ENCODE measurements at places on chromosomes 7 and 10.

- DNase-seq = no peak
Observed at GRCh38 chr10:101570428-101571270, 17.4 kb downstream of the POLL start.

DNA sequence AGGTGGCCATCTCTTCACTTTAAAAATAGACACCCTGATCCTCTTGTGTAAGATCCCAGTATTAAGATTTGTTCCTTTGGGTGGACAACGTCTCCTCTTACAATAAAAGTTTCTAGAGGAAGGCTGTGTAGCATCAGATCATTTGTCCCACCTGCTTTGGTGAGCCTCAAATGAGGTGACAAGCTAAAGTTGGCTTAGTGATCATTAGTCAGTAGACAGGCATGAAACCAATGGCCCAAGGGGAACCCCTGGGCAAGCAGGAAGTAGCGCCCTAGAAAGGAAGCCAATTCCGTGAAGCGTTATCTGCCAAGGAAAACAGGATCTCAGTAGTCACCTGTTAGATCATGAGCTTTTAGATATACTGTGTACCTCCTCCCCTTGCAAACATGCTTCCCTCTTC is 66.8 kb downstream of the PCGF5 start:
- no peak for DNase-seq

- no peak for DNase-seq
Observed at GRCh38 chr7:71326595-71326994, 194.7 kb downstream of the GALNT17 start.

DNA sequence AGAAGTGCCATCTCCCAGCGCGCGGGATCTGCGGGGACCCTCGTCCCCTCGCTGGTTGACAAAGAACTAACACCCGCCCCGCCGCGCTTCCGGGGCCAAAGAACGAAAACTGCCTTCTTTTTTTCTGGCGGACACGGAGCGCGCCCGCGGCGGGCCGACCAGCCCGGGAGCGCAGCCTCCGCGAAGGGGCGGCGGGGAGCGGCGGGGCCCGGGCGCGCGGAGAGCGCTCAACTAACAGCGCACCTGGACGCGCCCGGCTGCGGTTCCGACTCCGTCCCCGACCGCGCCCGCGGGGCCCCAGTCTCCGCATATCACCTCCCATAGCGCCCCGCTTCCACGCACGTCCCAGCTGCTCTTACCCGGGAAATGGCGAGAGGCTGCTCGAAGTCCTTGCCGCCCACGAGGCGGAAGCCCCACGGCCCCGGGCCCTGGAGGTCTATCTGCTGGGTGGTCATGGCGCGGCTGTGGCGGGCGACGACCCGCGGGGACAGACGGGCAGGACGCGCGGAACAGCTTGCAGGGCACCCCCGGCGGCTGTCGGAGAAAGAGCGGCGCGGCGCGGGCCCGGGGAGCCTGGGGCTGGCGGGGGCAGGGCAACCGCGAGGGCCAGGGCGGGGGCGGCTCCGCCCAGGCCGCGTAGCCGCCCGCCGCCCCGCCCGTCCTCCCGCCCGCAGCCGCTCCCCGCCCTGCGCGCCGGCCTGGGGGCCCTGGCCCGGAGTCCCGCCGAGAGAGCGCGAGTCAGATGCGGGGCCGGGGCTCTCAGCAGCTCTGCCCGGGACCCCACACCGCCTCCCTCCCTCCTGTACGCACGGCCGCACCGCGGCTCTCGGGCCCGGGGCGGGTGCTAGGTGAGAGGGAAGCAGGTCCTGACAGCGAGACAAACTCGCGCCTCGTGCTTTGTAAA is at the start of gene PDLIM1:
TSS of gene PDLIM1 (minus strand) at position 543 of the 904 bp plus-strand sequence. CDS start at position 455, 88 bp downstream.
- DNase-seq = no peak

- DNase-seq = no peak
Observed at GRCh38 chr7:25347360-25348066, 119.2 kb upstream of the NPVF start.

DNA sequence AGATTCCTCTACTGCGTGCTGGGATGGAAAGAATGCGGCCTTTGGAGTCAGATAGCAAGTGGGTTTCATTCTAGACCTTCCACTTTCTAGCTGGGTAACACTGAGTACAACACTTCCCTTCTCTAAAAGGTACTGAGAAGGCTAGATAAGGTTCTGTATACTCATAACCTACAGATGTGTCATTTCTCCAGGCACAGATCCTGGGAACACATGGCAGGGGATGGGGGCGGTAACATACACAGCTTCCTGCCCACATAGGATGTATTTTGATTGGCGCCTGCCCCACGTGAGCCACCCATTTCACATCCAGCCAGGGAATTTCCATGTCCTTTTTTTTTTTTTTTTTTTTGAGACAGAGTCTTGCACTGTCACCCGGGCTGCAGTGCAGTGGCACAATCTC is 31.8 kb downstream of the KLRG2 start:
- no peak for DNase-seq

DNA sequence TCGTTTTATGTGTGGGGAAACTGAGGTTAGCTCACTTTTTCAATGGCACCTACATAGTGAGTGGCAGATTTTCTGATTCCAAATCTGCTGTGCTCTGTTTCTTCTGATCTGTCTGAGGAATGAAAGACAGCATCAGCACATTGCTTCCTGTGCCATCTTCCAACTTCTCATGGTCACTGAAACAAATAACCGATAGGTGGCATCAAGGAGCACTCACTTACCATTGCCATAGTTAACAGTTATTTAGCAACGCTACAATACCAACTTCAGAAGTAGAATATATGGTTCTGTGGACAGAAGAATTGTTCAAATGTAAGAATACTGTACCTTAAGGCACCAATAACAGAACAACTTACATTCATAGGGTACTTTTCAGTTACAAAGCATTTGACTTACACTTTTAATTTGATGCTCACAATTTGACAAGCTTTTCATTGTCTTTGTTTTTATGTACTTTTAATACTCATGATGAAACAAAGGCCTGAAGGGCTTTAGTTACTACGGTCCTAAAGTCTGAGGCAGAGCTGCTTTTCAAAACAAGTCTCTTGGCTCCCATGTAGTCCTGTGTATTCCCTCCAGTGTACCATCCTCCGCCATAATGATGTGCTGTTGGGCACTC is 228.9 kb upstream of the TCF7L2 start:
- DNase-seq = no peak

DNA sequence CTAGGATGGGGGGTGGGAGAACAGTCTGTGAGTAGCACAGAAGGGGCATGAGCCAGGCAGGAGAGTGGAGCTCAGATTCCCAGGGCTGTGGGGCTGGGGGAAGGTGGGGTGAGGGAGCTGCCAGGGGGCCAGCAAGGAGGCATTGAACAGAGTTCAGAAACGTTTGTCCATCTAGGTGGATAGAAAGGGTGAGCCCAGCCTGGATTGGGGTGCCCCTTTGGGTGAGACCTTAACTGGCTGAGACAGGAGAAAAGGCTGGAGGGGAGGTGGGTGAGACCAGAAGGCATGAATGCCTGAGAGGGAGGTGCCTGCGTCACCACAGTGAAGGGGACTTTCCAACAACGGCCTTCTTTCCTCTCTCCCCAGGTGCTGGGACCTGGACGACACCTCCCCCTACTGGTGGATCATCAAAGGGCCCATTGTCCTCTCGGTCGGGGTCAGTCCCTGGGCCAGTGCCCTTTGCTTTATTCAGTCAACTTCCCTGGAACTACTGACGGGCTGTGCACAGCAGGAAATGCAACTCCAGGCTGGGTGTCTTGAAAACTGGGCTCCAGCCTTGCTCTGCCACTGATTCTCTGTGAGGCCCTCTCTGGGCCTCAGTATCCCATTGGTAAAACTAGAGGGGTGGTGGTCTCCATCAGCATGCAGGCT is 11.0 kb downstream of the GHRHR start:
- no peak for DNase-seq

- DNase-seq = no peak
Observed at GRCh38 chr10:100779329-100779728, 33.9 kb downstream of the PAX2 start.

GRCh38 chr7:17441557-17441956 is 143.1 kb downstream of the AHR start:
- DNase-seq = no peak

DNA sequence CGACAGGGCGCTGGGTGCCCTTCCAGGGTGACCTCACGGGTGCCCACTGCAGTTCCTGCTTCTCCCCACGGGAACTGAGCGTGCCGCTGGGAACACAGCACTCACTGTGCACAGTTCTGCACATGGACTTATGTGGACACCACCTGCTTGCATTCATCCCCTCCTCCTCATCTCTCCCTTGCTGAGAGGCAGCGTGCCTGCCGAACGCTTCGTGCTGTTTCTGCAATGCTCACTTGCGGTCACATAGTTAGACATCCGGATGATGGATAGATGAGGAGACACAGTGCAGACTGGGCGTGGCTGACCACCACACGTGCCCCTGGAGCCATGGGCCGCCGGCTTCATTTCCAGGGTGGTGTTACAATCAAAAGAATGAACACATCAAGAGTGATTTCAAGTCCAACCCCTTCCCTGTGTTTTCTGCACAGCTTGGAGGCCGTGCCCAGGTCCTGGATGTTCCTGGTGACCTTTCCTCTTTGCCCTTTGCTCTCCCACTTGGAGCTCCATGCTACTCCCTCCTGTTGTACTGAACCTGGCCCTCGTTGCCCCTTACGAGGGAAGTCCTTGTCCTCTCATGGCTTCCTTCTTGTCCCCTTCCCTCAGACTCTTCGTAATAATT is 119.4 kb downstream of the VIPR2 start:
- no peak for DNase-seq

- DNase-seq = no peak
Observed at GRCh38 chr10:26368463-26368862, 69.7 kb upstream of the APBB1IP start.

GRCh38 chr10:103054621-103055020 is 136.5 kb downstream of the CNNM2 start:
- no peak for DNase-seq

DNA sequence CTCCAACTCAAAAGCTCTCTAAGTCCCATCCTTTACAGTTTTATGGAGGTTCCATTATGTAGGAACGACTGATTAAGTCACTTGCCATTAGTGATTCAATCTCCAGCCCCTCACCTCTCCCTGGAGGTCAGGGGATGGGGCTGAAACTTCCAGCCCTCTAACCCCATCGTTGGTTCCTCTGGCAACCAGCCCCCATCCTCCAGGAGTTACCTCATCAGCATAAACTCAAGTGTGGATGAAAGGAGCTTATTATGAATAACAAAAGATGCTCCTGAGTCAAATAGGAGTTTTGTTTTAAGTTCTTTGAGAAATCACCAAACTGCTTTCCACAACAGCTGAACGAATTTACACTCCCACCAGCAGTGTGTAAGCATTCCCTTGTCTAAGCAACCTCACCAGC is 494.3 kb upstream of the AUTS2 start:
- DNase-seq = no peak

GRCh38 chr7:80781146-80781545 is 137.7 kb downstream of the SEMA3C start:
- no peak for DNase-seq

DNA sequence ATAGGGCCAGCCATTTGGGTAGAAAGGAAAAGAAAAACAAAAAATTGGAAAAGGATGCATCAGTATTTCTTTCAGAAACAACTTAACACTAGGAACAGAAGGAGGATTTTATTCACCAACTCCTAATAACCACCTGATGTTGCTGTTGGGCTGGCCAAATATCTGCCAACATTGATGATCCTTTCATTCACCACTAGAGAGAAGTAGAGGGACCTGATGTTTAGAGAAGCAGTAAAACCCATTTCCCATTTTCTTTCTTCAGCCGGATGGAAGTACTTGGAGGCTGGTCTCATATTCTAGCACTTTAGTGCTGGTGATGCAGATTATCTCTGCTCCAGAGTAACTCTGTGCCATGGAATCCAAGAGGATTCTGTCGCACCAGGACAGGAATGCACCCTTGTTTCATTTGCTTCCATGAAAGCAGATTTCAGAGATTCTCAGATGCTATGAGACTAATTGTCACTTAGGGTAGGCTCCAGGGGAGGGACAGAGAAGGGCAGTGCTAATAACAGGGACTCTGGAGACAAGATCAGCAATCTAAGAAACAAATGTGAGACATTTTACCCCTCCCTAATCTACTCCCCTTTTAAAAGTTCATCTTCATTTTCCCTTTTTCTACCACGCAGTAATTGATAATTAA is 3.1 kb downstream of the KLLN start:
- peak; percentile 9 for DNase-seq

DNA sequence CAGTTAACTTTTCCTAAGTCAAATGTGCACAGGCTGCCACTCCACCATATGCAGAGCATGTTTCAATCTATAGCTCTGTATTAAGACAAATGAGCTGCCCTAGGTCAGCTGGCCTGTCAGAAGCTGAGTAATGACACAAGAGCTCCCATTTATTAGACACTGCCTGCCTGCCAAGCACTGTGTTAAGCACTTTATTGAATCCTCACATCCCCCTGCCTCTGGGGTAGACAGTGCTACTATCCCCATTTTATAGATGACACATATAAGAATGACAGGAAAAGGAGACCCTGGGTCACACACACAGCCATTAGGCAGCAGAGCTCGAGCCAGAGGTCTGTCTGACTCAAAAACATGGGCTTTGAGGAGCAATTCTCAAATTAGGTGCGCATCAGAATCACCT is 179.8 kb upstream of the PDE1C start:
- DNase-seq = no peak

GRCh38 chr7:36633377-36633776 is 90.9 kb downstream of the AOAH start:
- DNase-seq = no peak

GRCh38 chr7:48041653-48041970 is 6.3 kb downstream of the C7orf57 start:
- no peak for DNase-seq

GRCh38 chr10:132401401-132402118 is 4.6 kb downstream of the PWWP2B start:
- DNase-seq = no peak

DNA sequence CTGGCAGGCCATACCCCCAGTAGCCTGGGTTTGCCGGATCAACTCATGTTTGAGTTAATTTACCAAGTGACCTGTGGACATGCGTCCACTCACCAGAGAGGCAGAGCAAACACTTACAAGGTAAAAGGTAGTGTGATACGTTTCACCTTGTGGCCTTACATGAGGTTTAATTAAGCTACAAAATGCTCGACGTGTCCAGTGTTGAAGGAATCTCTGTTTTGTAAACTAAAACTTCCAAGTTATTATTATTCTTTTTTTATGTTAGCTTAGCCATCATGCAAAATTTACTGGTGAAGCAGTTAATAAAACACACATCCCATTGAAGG is 42.9 kb downstream of the RGS10 start:
- DNase-seq = no peak

- no peak for DNase-seq
Observed at GRCh38 chr7:25031432-25031831, 51.5 kb upstream of the OSBPL3 start.

GRCh38 chr7:99359465-99360154 is 14.9 kb upstream of the ARPC1B start:
- DNase-seq = no peak

- DNase-seq = no peak
Observed at GRCh38 chr10:123913688-123914268, 22.2 kb upstream of the CPXM2 start.

- no peak for DNase-seq
Observed at GRCh38 chr7:122727354-122727753, 24.6 kb upstream of the RNF148 start.

DNA sequence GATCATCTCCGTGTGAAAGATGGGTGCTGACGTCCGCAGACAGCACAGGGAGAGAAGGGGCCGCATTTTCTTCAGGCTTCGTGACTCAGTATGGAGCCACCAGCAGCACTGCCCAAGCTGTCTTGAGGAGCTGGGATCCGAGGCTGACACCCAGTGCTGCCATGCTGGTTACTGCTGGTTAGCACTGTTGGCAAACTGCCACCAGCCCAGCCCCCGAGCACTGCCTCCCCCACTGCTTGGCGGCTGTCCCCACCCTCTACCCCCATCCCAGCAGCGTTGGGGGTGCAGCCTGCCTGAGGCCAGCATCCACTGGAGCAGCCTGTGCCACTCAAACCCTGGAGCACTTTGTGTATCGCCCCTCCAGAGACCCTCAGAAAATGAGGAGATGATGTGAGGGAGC is 35.8 kb upstream of the EN2 start:
- no peak for DNase-seq

Data from T follicular helper cell (primary cell).